ENCODE measurements at places on chromosomes 3 and 15. TPM values are rescaled to one million over a fixed set of nuclear protein-coding genes. Genes with fewer than 3 reads are reported as not detected.

The GUCA1C gene
- total RNA-seq, result not detected

The CDAN1 gene
- 7.5 TPM for total RNA-seq

The TMIE gene
- total RNA-seq, result not detected

The MORC1 gene
- total RNA-seq, result not detected

The RBPMS2 gene
- total RNA-seq, result not detected

The SPATA12 gene
- not detected for total RNA-seq

The UACA gene
- total RNA-seq, result 33.6 TPM

The PPP1R14D gene
- total RNA-seq, result not detected

The TARS3 gene
- 10.2 TPM for total RNA-seq

The TRH gene
- total RNA-seq, result not detected

The NANOGP8 gene
- total RNA-seq, result not detected

The TM4SF1 gene
- total RNA-seq, result 246 TPM

The UBE2E2 gene
- total RNA-seq, result 47.9 TPM

The SAXO2 gene
- 4.2 TPM for total RNA-seq

The SEMA3G gene
- 0.45 TPM for total RNA-seq

The AGTR1 gene
- not detected for total RNA-seq

The MON1A gene
- total RNA-seq, result 12.1 TPM

The PTX3 gene
- total RNA-seq, result 0.83 TPM

The ENTPD3 gene
- total RNA-seq, result 11.5 TPM

The ARRDC4 gene
- 19.7 TPM for total RNA-seq

The FANCD2OS gene
- total RNA-seq, result not detected

The QRICH1 gene
- total RNA-seq, result 89.7 TPM

The DAG1 gene
- total RNA-seq, result 29.9 TPM

The ADAMTS9 gene
- total RNA-seq, result 7.5 TPM

The SYNM gene
- 0.82 TPM for total RNA-seq

The C2CD4A gene
- total RNA-seq, result not detected

The NGLY1 gene
- total RNA-seq, result 23.3 TPM

The TMEM44 gene
- 12.0 TPM for total RNA-seq

The CSTA gene
- total RNA-seq, result 222 TPM

The ARHGAP11A gene
- 5.0 TPM for total RNA-seq

The ARHGAP31 gene
- 11.5 TPM for total RNA-seq

The TBL1XR1 gene
- 157 TPM for total RNA-seq

The TP63 gene
- total RNA-seq, result 286 TPM

Data from mammary epithelial cell (primary cell).